NCI-H1694 treated with DMSO at 0.1 percent for 48 hours (cell line): ENCODE measurements at places on chromosomes 12 and 14.

DNA sequence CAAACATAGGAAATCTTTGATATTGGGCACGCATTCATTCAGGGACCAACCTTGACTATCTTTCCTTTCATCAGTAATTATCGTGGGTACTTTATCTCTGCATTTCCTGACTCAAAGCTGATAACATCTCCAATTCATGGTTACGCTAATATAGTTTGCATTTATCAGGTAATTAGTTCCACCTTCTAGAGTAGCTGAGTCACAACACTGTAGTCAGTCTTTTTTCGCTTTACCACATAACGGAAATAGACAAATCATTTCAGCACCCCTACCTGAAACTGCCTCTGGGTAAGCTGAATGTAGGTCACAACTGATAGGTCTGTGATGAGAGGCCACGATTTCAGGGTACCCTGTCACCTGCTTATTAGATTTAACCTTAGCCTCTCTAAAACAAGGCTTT is 36.7 kb upstream of the IL22 start:
- DNase-seq = no peak

GRCh38 chr14:70722418-70722817 is 80.7 kb downstream of the TTC9 start:
- no peak for DNase-seq

DNA sequence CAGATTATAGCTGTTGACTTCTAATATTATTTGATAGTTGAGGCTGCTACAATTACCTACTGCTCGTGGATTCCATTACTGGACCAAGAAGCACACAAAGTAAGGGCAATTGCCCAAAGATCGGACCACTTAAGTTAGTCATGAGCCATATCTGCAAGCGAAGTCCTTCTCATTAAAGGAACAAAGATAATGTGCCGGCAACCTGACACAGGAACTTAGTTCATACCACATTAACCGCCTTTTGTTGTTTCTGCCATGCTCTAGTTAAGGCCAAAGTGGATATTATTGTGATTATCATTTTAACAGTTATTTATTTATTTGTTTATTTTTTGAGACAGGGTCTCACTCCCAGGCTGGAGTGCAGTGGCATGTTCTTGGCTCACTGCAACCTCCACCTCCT is 38.1 kb upstream of the TMED10 start:
- DNase-seq = no peak

DNA sequence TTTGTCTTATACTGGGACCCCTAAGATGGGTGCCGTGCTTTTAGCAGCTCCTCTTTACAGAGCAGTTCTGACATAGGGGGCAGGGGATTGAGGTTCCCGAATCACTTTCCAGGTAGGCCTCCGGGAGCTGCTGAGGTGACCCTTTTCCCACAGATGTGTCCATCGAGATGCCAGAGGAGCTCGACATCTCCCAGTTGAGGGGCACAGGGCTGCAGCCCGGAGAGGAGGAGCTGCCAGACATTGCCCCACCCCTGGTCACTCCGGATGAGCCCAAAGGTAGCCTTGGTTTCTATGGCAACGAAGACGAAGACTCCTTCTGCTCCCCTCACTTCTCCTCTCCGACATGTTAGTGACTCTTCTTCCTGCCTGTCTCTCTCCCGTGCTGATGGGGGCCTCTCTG is 4.3 kb upstream of the TPI1 start:
- no peak for DNase-seq

DNA sequence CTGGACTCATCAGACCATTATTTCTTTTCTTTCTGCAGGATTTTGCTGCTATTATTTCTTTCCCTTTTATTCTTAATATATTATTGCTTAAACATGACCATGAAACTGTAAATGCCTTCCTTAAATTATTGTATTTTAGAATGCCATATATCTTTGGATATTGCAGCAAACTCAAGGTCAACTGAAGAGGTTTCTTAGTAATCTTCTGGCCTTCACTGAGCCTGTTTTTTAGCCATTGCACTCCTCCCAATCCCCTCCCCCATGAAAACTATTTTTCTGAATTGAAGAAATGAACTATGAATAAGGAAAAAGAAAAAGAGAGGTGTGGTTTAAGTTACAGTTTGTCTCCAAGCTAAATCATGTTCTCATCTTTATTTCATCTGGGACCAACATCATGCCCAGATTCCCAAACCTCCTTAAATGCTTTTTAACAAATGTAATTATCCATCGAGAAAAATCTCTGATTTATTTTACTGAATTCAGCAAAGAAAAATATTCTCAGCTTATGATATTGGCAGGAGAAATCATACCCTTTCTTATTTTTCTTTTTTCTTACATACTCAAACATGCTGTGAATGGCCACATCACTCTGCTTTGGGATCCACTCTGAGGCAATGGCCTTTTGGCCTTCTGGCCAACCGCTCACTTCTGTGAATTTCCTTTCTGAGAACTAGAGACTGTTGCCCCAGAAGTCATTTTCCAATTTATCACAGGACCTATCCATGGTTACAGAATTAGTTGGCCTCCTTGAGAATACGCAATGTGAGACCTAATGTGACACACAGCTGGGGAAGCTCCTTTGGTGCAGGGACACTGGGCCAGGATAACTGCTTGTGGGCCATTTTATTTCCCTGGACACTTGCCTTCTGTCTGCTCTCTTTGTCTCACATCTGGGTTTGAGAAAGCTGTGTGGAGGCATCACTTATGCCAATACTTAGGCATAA is 50.9 kb downstream of the IGF1 start:
- DNase-seq = no peak

GRCh38 chr14:76759589-76759988 is 1.7 kb upstream of the VASH1 start:
- DNase-seq = no peak

- no peak for DNase-seq
These were observed 253.0 kb downstream of the SNAPC1 start for GRCh38 chr14:62015243-62015642.

DNA sequence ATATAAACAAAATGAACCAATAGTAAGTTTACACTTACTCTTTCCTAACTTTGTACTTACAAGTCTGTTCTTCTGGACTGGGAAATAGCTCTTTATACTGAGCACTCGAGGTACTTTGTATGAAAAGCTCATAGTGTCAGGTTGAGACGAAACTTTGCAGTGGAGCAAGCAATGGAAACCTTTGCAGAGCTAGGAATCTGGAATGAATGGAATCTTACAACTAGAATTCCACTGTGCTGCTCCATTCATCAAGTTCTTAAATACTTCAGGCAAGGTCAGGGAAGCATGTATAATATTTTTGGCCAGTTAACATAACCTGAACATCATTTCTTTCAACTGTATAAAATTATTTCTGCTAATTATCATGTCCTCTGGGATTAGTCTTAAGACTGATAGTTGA is 1327.5 kb upstream of the FLRT2 start:
- DNase-seq = no peak

- DNase-seq = no peak
These were observed 53.1 kb downstream of the FOXN4 start for GRCh38 chr12:109256011-109256410.

DNA sequence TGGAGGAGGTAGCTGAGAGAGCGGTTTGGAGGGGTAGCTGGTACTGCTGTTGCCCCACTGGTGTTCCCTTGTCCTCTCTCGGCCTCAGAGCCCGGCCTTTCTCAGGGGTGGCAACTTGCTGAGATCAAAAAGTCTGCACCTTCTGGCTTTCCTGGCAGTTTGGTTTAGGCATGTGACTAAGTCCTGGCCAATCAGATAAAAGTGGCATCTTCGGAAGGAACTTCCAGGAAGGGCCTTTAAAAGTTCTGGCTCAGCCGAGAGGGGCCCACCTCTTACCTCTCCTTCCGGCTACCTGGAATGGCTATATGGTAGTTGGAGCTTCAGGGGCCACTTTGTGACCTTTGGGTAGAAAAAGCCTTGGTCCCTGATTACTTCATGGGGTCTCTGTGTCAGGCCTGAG is 152.6 kb downstream of the GLT1D1 start:
- DNase-seq = no peak

GRCh38 chr14:96909841-96910364 is 112.7 kb downstream of the VRK1 start:
- no peak for DNase-seq

- DNase-seq = peak; percentile 9
These were observed 80.0 kb downstream of the AACS start for GRCh38 chr12:125145196-125145595.

GRCh38 chr12:30975581-30975980 is 49.0 kb downstream of the TSPAN11 start:
- no peak for DNase-seq
